Stimulated activated CD4-positive, alpha-beta T cell treated with anti-CD3 and anti-CD28 coated beads, Interleukin-4, amount 100 ng/mL, for 24 hours (primary cell): ENCODE measurements at places on chromosomes 4 and X.
A peak's percentile ranks its signal among the peaks of the same experiment; 100 is the strongest.

GRCh38 chrX:69179380-69179911 is 14.2 kb upstream of the PJA1 start:
- no peak for DNase-seq

DNA sequence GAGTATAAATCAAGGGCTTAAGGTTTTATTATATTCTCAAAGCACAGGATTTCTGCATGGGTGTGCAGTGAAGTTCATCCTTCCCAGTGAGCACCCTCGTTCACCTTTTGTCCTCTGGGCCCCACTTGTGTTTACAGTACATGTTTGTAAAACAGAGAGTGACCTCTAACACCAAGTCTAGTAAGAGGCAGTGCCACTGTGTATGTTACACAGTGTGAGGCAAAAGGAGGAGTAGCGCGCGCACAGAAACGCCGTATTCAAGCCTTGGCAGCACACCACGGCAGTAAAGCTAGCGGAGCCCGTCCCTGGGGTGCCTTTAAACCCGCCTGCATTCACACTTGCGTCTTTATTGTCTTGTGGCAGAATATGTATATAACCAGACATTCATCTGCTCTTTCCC is 51.9 kb downstream of the CCNI start:
- no peak for DNase-seq

- DNase-seq: no peak
Measured at GRCh38 chr4:3183008-3183407, 66.0 kb upstream of the MSANTD1 start.

DNA sequence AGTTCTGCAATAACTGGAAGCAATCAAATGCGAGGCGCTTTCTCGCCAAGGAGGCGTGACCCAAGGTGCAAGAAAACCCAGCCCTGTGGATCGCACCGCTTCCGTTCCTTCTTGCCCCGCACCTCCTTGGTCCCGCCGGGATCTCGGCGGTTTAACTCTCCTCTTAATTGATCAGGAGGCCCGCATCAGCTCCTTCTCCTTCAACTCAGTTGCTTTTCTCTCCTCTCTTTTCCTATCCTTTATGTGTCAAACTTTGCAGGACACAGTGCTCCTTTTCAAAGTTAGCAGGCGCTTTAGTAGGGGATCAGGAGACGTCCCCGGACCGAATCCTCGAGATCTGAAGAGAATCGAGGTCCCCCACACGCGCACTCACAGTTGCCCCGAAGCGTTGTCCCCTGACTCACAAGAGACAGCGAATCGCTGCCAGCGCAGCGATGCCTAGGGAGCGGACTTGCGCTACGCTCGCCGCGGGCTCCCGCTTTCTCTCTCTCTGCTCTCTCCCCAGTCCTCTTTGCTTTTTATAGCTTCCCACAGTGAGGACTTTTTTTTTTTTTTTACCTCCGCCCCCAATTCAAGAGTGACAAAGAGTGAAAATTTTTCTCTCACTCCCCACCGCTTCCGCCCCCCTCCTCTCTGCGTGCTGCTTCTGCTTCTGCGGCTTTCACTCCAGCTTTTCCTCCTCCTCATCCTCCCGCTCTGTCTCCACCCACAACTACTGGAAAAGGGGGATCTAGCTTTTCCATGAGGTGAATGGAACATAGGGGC is at the start of gene DKK2:
DKK2 (minus strand) TSS at position 495 of the 765 bp plus-strand sequence. CDS start 722 bp downstream, outside the sequence.
- DNase-seq: no peak

GRCh38 chr4:163795885-163796284 is 301.4 kb downstream of the TMA16 start:
- DNase-seq: no peak

DNA sequence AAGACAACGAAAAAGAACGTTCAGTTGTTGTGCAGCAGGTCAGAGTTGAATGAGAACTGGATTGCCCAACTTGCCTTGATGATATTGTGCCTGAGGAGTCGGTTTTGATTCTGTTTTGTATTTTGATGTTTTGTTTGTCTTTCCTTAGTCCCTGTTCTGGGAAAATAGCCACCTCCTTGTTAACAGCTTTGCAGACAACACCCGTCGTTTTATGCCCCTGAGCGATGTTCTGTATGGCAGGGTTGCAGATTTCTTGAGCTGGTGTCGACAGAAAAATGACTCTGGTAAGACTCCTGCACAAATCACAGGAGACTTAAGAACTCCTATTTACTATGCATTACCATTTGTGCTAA is 4.5 kb downstream of the BST1 start:
- DNase-seq: no peak

DNA sequence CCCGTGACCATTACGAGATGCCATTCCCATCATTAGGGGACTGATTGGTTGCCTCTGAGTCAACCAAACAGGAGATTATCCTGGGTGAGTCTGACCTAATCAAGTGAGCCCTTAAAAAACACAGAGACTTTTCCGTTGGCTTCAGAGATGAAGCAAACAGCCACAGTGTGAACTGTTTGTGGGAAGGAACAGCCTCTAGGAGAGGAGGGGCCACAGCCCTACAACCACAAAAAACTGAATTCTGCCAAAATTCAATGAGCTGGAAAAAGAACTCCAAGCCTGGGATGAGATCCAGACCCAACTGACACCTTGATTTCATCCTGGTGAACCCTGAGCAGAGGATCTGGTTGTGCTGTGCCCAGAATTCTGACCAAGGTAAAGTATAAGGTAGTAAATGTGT is 31.3 kb upstream of the TBL1X start:
- DNase-seq: no peak

GRCh38 chr4:8492174-8492573 is 51.6 kb downstream of the TRMT44 start:
- no peak for DNase-seq

- no peak for DNase-seq
Measured at GRCh38 chrX:21174439-21174838, 199.8 kb upstream of the CNKSR2 start.

GRCh38 chrX:40279091-40279430 is 181.3 kb upstream of the BCOR start:
- DNase-seq: no peak

DNA sequence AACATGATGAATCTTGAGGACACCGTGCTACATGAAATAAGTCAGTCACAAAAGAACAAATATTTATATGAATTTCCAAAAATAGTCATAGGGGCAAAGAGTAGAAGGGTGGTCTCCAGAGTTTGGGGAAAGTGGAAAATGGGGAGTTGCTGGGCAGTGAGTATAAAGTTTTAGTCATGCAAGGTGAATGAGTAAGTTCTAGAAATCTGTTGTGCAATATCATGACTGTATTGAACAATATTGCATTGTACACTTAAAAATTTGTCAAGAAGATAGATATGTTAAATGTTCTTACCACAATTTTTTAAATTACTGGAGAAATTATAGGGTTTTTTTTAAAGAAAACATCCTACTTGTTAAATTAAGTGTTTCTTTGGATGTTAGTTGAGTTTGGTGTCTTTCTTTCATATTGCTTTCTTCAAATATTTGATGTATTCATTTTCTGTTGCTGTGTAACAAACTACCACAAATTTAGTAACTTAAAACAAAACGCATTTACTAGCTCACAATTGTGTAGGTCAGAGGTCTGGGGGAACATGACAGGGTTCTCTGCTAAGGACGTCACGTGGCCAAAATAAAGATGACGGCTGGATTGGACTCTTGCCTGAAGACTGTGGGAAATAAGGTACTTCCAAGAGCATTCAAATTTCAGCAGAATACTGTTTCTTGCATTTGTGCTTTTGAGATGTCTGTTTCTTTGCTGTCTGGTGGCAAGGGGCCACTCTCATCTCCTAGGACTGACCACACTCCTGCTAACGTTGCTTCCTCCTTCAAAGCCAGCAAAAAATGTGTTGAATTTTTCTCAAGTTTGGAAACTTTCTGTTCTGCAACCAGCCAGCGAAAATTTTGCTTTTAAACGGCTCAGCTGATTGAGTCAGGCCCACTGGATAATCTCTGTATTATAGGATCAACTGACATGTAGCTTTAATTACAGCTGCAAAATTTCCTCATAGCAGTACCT is 76.7 kb downstream of the CPEB2 start:
- no peak for DNase-seq

DNA sequence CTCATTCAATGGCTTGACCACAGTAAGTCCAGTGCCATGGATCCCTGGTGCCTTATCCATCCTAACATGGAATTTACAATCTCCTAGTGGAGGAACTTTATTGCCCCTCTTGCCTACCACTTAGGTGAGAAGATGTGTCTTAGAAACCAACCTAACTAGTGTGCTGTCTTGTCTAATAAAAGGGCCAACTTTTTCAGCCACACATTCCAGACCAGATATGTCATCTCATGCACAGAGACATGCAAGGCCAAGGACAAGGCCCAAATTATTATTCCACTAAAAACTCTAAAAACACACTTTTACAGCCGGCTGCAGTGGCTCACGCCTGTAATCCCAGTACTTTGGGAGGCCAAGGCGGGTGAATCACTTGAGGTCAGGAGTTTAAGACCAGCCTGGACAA is 10.6 kb upstream of the PRDX4 start:
- no peak for DNase-seq

GRCh38 chrX:40523852-40524251 is 56.9 kb upstream of the ATP6AP2 start:
- DNase-seq: no peak

- peak; percentile 69 for DNase-seq
Measured at GRCh38 chr4:122458625-122459024, 2.1 kb upstream of the IL2 start.

- DNase-seq: no peak
Measured at GRCh38 chr4:42750856-42751255, 94.0 kb upstream of the ATP8A1 start.

GRCh38 chrX:70908541-70908940 is at the start of gene TEX11:
Gene TEX11 (minus strand): TSS chrX:70908711. CDS start chrX:70907789, 922 bp downstream.
- DNase-seq: no peak

- DNase-seq: no peak
Measured at GRCh38 chrX:109797311-109797975, 64.4 kb upstream of the ACSL4 start.

GRCh38 chr4:81173213-81173612 is 41.8 kb downstream of the PRKG2 start:
- no peak for DNase-seq

DNA sequence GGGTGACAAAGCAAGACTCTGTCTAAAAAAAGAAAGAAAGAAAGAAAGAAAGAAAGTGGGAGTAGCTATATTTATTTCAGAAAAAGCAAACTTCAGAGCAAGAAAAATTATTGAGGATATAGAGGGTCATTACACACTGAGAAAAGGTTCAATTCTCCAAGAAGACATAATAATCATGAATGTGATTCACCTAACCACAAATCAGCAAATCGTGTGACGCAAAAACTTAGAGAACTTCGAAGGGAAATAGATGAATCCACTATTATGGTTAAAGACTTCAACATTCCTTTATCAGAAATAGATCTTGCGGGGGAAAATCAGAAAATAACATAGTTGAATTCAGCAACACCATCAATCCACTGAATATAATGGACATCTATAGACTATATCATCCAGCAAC is 219.3 kb upstream of the LDB2 start:
- DNase-seq: no peak

DNA sequence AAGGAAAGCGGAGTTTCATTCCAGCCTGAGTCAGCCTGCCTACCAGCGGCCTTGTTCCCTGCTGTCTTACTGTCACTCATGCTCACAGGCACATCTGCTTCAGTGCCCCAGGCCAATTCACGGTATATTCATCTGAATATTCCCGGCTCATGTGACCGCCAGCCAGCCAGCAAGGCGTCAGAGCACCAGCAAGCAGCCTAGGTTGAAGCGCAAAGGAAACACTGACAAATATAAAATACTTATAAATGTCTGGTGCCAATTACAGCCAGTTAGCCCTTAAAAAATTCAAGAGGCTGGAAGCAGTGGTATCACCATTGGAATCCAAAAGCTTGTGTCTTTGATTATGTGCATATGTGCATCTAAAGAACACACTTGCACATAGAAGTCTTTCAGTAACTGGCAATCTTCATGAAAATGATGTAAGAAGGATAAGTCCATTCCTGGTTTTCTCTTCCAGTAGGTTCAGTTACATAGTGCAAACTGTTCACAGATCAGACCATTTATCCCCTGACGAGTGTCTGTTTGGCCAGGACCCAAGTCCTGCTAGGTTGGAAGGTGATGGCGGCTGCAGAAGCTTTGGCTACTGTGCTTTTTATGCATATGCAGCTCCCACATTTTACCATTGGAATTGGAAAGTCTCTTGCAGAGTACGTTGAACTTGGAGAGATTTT is 61.3 kb downstream of the LUZP4 start:
- no peak for DNase-seq

GRCh38 chrX:48786341-48786800 is at the start of gene GATA1:
Gene GATA1 (plus strand): TSS chrX:48786590. CDS start chrX:48791110, 4,520 bp downstream.
- DNase-seq: no peak

- no peak for DNase-seq
Measured at GRCh38 chr4:140098455-140099160, 55.4 kb downstream of the MAML3 start.
